ENCODE measurements at places on chromosomes 1 and 21.
A peak's percentile ranks its signal among the peaks of the same experiment; 100 is the strongest.

GRCh38 chr1:223670458-223671159 lies 5.1 kb upstream of the CAPN8 start:
- no peak for DNase-seq
- peaks cover 6% of the 10 kb centered on the region for H3K27me3 ChIP-seq
- no peaks in the 10 kb centered on the region for H3K36me3 ChIP-seq
- H3K4me3 ChIP-seq: no peak overlapping the region
- H3K4me1 ChIP-seq: no peaks in the 10 kb centered on the region
- H3K27ac ChIP-seq: no peak overlapping the region

DNA sequence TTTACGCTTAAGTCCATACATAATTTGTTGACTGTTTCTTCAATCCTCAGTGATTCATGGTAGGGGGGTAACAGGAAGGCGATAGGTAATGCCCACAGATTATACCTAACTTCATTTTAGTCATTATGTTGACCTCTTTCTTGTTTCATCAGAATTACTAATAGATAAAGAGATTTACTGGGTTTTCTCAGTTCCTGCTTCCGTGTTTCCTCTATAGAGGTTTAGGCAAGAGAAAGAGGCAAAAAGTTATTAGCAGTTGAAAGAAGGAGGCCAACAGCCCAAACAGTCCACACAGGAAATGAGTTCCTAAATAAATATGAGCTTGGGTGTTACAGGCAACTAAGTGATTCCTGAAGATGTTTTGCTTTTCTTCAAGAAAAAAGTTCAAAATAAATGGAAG lies 17.9 kb upstream of the CLCA1 start:
- no peak for DNase-seq
- H3K4me1 ChIP-seq: peaks cover 5% of the 10 kb centered on the region
- H3K27me3 ChIP-seq: no peaks in the 10 kb centered on the region
- no peaks in the 10 kb centered on the region for H3K36me3 ChIP-seq
- no peak overlapping the region for H3K4me3 ChIP-seq

- no peak overlapping the region for H3K4me3 ChIP-seq
- peaks cover 22% of the 10 kb centered on the region for H3K27me3 ChIP-seq
- no peak for DNase-seq
- H3K36me3 ChIP-seq: no peaks in the 10 kb centered on the region
Measured at GRCh38 chr1:201016943-201017827, 6.3 kb downstream of the KIF21B start.

GRCh38 chr1:92483610-92484471 lies 2.9 kb downstream of the GFI1 start:
- DNase-seq: peak; percentile 42
- no peak overlapping the region for H3K27ac ChIP-seq
- peaks cover 94% of the 10 kb centered on the region for H3K27me3 ChIP-seq
- H3K36me3 ChIP-seq: no peaks in the 10 kb centered on the region

DNA sequence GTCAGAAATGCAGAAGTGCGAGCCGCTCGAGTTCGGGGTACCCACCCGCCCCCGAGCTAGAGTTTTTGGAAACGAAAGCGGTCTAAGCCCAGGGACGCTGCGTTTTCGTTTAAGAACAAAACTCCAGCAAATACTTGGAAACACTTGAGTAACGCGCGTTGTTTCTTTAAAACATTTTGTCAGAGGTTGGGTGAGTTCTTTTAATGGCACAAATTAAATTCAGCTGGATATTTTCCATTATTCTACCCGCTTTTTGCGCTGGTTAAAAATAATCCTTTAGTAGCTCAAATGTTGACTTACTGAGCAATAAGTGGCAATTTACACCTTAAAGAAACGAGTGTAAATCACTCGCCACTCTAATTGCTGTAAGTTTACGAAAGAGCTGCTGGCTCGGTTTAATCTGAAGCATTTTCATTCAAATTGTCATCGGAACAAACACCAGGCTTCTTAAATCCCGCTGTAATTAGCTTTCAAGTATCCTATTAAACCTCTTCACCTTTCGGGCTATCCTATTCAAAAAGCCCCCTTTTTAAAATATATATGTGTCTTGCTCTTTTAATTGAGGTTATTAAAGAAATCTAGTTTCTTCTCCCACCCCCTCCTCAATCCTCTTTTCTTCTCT lies 1.5 kb downstream of the LHX8 start:
- DNase-seq: no peak
- H3K27me3 ChIP-seq: peaks cover 98% of the 10 kb centered on the region
- peak overlapping the region; percentile 82 for H3K27ac ChIP-seq

- no peak for DNase-seq
- H3K4me1 ChIP-seq: no peaks in the 10 kb centered on the region
- no peak overlapping the region for H3K4me3 ChIP-seq
- H3K27me3 ChIP-seq: peaks cover 16% of the 10 kb centered on the region
- no peak overlapping the region for H3K27ac ChIP-seq
Measured at GRCh38 chr1:17356387-17357026, 15.5 kb upstream of the PADI6 start.

DNA sequence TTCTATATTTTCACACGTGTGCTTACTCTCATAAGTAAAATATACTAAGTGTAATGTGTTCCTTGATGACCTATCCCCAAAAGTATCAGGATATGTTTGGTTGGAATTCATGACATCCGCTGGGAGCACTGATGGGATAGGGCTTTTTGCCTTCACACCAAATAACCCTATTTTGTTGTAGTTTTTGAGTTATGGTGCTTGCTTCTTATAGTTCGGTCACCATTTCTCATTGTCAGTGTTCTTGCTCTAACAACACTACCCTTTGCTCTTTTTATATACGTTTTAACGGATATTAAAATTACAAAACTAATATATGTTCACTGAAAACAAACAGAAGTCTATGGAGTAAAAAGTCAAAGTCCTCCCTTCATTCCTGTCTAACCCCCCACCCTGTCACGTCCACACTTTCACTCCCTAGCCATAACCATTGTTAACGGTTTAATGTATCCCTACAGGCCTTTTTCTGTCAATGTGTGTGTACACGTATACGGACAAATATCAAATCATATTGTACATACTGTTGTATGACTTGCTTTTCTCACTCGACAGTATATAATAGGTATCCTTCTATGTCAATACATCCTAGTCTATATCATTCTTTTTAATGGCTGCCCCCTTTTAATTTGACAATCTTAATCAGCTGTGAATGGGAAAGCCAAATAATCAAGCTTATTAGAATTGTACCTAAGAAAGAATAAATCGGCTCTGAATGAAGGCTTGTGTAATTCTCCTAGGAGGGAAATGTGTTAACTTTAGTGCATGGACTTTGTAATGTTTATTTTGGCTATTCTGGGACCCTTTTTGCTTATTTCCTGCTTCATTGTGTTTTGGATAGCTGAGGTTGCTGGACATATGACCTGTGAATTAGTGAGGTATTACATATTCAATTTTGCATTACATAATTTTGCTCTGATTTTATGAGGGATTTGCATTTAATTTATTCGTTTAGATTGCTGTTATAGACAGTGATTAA lies 3.5 kb upstream of the RNF220 start:
- H3K27me3 ChIP-seq: peaks cover 89% of the 10 kb centered on the region
- H3K36me3 ChIP-seq: no peaks in the 10 kb centered on the region
- no peak for DNase-seq
- H3K4me1 ChIP-seq: peaks cover 16% of the 10 kb centered on the region

DNA sequence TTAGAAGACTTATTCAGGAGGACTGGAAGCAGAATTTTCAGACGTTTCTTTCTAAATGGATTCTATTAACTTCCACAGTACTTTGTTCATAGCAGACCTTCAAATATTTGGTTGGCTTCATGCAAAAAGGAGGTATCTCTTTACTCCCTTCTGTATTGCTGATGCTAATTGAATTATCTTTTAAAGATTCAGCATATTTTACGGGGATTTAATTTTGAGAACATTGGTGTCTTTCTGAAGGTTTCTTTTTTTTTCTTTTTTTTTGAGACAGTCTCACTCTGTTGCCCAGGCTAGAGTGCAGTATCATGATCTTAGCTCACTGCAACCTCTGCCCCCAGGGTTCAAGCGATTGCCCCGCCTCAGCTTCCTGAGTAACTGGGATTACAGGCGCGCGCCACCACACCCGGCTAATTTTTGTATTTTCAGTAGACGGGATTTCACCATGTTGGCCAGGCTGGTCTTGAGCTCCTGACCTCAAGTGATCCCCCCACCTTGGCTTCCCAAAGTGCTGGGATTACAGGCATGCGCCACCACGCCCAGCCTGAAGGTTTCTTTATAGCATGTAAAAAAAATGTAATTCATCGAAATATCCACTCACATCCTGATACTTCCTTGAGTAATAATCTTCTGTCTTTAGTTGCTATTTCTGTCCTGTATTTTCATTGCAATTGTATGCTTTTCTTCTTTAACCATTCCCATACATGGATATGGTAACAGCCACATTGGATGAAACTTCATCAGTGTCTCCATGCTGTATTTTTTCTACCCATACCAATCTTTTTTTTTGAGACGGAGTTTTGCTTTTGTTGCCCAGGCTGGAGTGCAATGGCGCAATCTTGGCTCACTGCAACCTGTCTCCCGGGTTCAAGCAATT lies 14.5 kb downstream of the CNST start:
- no peak overlapping the region for H3K27ac ChIP-seq
- H3K27me3 ChIP-seq: no peaks in the 10 kb centered on the region
- no peak for DNase-seq
- peaks cover 7% of the 10 kb centered on the region for H3K36me3 ChIP-seq
- peaks cover 57% of the 10 kb centered on the region for H3K4me1 ChIP-seq

GRCh38 chr1:53572815-53573173 lies 113.6 kb downstream of the DMRTB1 start:
- no peak for DNase-seq
- no peaks in the 10 kb centered on the region for H3K36me3 ChIP-seq
- no peak overlapping the region for H3K4me3 ChIP-seq
- no peaks in the 10 kb centered on the region for H3K27me3 ChIP-seq

GRCh38 chr1:181015251-181015615 lies 7.4 kb downstream of the STX6 start:
- H3K4me1 ChIP-seq: peaks cover 28% of the 10 kb centered on the region
- no peak overlapping the region for H3K27ac ChIP-seq
- H3K27me3 ChIP-seq: no peaks in the 10 kb centered on the region
- H3K4me3 ChIP-seq: no peak overlapping the region
- peaks cover 6% of the 10 kb centered on the region for H3K36me3 ChIP-seq
- DNase-seq: no peak

GRCh38 chr21:36694031-36694515 lies 4.8 kb upstream of the SIM2 start:
- no peaks in the 10 kb centered on the region for H3K36me3 ChIP-seq
- H3K27ac ChIP-seq: peak overlapping the region; percentile 1
- no peak for DNase-seq
- peaks cover 21% of the 10 kb centered on the region for H3K4me1 ChIP-seq

GRCh38 chr1:226697151-226697928 lies 41.7 kb downstream of the ITPKB start:
- DNase-seq: no peak
- H3K27ac ChIP-seq: peak overlapping the region; percentile 77
- no peaks in the 10 kb centered on the region for H3K36me3 ChIP-seq
- peaks cover 34% of the 10 kb centered on the region for H3K4me1 ChIP-seq

- H3K36me3 ChIP-seq: peaks cover 2% of the 10 kb centered on the region
- DNase-seq: no peak
- no peak overlapping the region for H3K27ac ChIP-seq
- peaks cover 2% of the 10 kb centered on the region for H3K27me3 ChIP-seq
Measured at GRCh38 chr1:1348420-1349255, 580 bp downstream of the DVL1 start.

GRCh38 chr1:228216371-228217320 lies 8.8 kb downstream of the OBSCN start:
- H3K36me3 ChIP-seq: peaks cover 14% of the 10 kb centered on the region
- no peak for DNase-seq
- no peaks in the 10 kb centered on the region for H3K27me3 ChIP-seq
- H3K4me3 ChIP-seq: no peak overlapping the region

GRCh38 chr21:35333831-35334618 lies 284.9 kb upstream of the RUNX1 start:
- H3K36me3 ChIP-seq: no peaks in the 10 kb centered on the region
- DNase-seq: no peak
- H3K27ac ChIP-seq: no peak overlapping the region

GRCh38 chr21:26280775-26281174 lies 110.2 kb upstream of the APP start:
- H3K4me3 ChIP-seq: no peak overlapping the region
- no peak overlapping the region for H3K27ac ChIP-seq
- no peak for DNase-seq
- no peaks in the 10 kb centered on the region for H3K27me3 ChIP-seq
- H3K36me3 ChIP-seq: no peaks in the 10 kb centered on the region

DNA sequence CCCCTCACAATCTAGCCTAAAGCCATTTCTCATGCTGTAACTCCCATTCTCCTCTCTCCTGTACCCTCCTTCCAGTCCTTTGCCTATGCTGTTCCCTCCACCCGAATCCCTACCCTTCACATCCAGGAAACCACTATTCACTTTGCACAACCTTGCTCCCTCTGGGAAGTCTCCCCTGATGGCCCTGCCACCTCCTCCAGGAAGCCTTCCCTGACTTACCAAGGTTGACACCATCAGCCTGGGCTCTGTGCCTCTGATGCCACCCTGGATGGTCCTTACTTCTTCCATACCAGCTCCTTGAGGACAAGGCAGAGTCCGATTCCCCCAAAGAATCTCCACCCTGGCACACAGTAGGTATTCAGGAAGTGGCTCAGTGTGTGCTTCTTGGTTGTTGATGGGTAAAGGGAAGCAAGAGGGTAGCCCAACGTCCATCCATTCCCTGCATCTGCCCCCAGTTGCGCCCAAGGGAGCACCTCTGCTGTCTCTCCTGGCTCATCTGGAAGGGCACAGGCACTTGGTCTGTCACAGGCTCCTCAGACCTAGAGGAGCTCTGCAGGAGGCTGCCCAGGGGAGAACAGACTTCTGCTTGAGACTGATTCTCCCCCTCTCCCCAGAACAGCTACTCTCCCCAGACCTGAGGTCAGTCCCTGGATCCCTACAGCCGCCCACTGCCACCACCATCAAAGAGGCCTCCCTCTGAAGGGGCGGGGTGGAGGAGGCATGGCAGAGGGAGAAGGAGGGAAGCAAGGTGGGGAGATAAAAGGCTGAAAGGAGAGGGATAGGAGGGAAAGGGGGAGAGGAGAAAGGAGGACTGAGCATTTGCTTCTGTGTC lies 36.1 kb upstream of the ZC3H12A start:
- H3K36me3 ChIP-seq: no peaks in the 10 kb centered on the region
- DNase-seq: no peak
- no peaks in the 10 kb centered on the region for H3K4me1 ChIP-seq
- peaks cover 56% of the 10 kb centered on the region for H3K27me3 ChIP-seq
